IMR-90 (cell line): ENCODE measurements at places on chromosomes 2 and 18.

DNA sequence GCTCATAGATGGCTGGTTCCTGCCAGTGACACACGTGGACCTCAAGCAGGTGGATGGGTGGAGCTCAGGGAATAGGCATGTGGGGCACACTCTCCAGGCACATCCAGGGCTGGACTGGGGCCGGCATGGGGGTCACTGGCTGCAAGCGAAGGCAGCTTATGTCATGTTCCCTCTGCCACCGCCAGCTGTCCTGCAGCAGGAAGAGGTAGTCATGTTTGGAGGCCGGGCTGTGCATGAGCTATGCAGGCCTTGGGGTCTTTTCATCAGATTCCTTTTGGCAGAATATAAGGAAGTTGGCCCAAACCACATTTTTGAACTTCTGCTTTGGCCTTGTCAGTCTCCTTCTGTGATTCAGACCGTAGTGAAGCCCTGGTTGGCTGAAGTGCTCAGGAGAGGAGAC, 61.5 kb downstream of the AGAP1 start:
- peaks cover 6% of the 10 kb centered on the region; the same call in 1 of the 2 replicates for H3K4me1 ChIP-seq
- DNase-seq = no peak
- no peak overlapping the region for H3K27ac ChIP-seq
- H3K27me3 ChIP-seq = no peaks in the 10 kb centered on the region

DNA sequence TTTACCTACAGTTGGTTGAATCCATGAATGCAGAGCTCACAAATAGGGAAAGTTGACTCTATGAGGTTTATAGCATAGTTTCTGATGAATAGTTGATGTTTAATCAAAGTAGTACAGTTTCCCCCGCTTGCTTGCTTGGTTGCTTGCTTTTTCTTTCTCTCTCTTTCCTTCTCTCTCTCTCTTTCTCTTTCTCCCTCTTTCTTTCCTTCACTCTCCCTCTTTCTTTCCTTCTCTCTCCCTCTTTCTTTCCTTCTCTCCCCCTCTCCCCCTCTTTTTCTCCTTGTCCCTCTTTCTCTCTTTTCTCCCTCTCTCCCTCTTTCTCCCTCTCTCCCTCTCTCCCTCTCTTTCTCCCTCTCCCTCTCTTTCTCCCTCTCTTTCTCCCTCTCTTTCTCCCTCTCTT, 999.9 kb upstream of the CELF4 start:
- H3K27ac ChIP-seq = no peak overlapping the region
- H3K4me3 ChIP-seq = no peak overlapping the region
- no peaks in the 10 kb centered on the region for H3K36me3 ChIP-seq
- DNase-seq = no peak

- no peak for DNase-seq
- no peak overlapping the region for H3K4me3 ChIP-seq
- peaks cover 52% of the 10 kb centered on the region for H3K36me3 ChIP-seq
- no peak overlapping the region for H3K27ac ChIP-seq
- no peaks in the 10 kb centered on the region for H3K27me3 ChIP-seq
Observed at GRCh38 chr2:206143451-206143850, 15.8 kb downstream of the NDUFS1 start.

- H3K36me3 ChIP-seq = no peaks in the 10 kb centered on the region
- H3K27me3 ChIP-seq = no peaks in the 10 kb centered on the region
- no peak for DNase-seq
- H3K4me1 ChIP-seq = peaks cover 2% of the 10 kb centered on the region; the same call in 1 of the 2 replicates
- H3K27ac ChIP-seq = no peak overlapping the region
Observed at GRCh38 chr18:3508576-3509549, 58.9 kb downstream of the TGIF1 start.

DNA sequence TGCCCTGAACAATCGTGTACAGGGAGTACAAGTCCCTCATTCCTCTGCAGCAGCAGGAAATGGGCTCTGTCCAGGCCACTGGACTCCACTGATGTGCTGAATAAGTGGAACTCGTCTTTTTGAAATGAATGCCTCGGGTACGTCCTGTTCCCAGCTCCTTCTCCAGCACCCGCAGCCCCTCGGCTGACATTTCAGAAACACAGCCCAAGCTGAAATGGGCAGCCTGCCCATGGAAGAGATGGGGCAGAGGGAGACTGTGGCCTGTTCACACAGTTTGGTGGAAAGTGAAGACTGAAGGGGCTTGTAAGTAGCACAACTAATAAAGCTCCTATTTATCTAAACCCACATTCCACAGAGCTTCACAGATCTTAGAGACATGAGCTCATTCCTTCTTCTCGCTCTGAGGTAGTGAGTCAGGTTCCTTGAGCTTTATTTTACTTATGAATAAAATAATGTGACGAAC, 498.6 kb downstream of the TXNL1 start:
- DNase-seq = peak; percentile 95
- no peak overlapping the region for H3K4me3 ChIP-seq
- H3K36me3 ChIP-seq = no peaks in the 10 kb centered on the region
- peak overlapping the region; percentile 82 for H3K27ac ChIP-seq
- H3K27me3 ChIP-seq = no peaks in the 10 kb centered on the region

DNA sequence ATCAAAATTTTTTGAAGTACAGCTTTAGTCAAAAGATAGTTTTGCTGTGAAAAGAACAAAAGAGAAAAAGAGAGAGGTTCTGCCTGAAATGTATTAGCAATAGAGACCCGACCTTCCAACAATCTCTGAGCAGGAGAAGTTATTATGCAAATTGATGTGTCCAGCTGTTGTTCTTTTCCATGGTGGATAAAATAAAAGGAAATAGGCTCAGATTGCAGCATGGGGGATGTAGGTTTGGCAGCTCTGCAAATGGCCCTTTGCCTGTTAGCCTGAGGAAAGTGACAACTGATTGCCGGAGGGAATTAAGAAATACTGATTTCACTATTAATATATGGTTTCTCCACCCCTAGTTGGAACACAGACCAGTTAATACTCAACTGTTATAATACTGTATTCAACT, 1283.2 kb upstream of the NXPH2 start:
- DNase-seq = no peak
- no peaks in the 10 kb centered on the region for H3K27me3 ChIP-seq
- H3K4me3 ChIP-seq = no peak overlapping the region
- no peaks in the 10 kb centered on the region for H3K36me3 ChIP-seq

DNA sequence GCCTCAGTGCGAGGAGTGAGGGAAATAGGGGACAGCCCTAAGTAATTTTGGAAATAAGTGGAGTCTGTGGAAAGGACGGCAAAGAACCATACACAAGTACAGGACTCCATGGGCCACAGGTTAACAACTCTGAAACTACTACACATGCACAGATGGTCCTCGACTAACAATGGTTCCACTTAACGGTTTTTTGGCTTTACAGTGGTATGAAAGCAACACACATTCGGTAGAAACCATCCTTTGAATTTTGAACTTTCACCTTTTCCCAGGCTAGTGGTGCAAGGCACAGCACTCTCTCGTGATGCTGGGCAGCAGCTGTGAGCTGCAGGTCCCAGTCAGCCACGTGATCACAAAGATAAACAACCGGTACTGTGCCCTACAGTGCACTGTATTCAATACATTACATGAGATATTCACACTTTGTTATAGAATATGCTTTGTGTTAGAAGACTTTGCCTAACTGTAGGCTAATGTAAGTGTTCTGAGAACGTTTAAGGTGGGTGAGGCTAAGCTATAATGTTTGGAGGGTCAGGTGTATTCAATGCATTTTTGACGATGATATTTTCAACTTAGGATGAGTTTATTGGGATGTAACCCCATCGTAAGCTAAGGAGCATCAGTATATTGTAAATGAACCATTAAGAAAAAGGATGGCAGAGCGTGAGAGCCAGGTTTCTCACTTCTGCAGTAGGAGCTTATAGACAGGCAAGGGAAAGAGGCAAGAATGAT, 44.6 kb downstream of the TBC1D8 start:
- DNase-seq = peak; percentile 1
- no peaks in the 10 kb centered on the region; the same call in 1 of the 2 replicates for H3K27me3 ChIP-seq
- no peak overlapping the region for H3K27ac ChIP-seq

GRCh38 chr2:120908314-120908975, 172.8 kb downstream of the GLI2 start:
- DNase-seq = peak; percentile 18
- H3K27me3 ChIP-seq = no peaks in the 10 kb centered on the region
- H3K4me1 ChIP-seq = peaks cover 31% of the 10 kb centered on the region
- no peak overlapping the region for H3K4me3 ChIP-seq
- H3K36me3 ChIP-seq = no peaks in the 10 kb centered on the region; the same call in none of the 2 replicates
- H3K27ac ChIP-seq = no peak overlapping the region

- H3K27me3 ChIP-seq = no peaks in the 10 kb centered on the region
- H3K4me1 ChIP-seq = no peaks in the 10 kb centered on the region
Observed at GRCh38 chr18:4125224-4125623, 329.9 kb downstream of the DLGAP1 start.

- H3K27me3 ChIP-seq = no peaks in the 10 kb centered on the region
- peaks cover 11% of the 10 kb centered on the region for H3K4me1 ChIP-seq
- no peaks in the 10 kb centered on the region for H3K36me3 ChIP-seq
- no peak for DNase-seq
Observed at GRCh38 chr18:22499421-22499820, 81.7 kb upstream of the CTAGE1 start.

DNA sequence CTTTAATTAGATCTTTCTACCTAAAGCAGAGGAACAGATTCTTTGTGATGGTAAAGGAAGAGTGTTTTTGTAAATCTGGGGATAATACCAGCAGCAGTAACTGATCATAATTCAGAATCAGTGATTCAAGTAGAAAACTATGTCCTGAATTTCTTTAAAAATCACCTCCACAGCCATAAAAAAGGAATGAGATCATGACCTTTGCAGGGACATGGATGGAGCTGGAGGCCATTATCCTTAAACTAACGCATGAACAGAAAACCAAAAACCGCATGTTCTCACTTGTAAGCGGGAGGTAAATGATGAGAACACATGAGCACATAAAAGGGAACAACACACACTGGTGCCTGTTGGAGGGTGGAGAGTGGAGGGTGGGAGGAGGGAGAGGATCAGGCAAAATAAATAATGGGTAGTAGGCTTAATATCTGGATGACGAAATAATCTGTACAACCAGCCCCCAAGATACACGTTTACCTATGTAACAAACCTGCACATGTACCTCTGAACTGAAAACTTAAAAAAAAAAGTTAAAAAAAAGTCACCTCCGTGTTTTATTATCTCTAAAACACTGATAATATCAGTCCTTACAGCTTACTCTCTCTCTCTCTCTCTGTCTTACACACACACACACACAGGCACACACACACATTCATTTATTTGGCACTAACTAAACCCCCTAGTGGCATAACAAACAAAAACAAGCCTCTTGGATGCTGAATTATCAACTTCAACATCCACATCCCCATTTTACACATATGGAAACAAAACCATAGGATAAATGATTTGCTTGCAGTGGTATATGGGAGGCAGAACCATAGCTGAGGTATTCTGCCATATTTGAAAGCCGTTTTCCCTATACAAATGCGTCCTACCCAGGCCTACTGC, 1.4 kb downstream of the TM4SF20 start:
- DNase-seq = no peak
- no peaks in the 10 kb centered on the region for H3K36me3 ChIP-seq
- H3K4me3 ChIP-seq = no peak overlapping the region

DNA sequence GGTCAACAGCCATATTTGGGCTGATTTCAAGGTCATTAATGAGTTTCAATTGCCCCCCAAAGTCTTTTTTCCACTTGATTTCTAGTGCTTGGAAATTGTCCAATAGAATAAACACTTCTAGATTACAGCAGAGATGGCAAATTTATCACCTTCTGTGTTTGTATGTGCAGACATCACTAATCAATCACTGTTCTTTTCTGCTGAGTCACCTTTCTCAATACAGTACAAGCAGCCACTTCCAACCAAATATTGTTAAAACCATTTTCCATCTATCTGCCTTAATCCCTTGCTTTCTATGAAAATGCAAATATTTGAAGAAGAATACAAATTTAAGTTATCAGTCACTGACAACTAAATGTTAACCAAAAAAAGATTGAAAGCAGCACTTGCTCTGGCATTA, 40.2 kb upstream of the ZNF521 start:
- no peak overlapping the region for H3K4me3 ChIP-seq
- DNase-seq = no peak
- no peaks in the 10 kb centered on the region for H3K4me1 ChIP-seq
- H3K27me3 ChIP-seq = peaks cover 14% of the 10 kb centered on the region
- no peak overlapping the region for H3K27ac ChIP-seq
- H3K36me3 ChIP-seq = no peaks in the 10 kb centered on the region

GRCh38 chr2:165529130-165529529, 59.6 kb downstream of the CSRNP3 start:
- no peaks in the 10 kb centered on the region for H3K27me3 ChIP-seq
- H3K4me1 ChIP-seq = no peaks in the 10 kb centered on the region
- H3K4me3 ChIP-seq = no peak overlapping the region
- no peak overlapping the region for H3K27ac ChIP-seq
- no peak for DNase-seq
- no peaks in the 10 kb centered on the region for H3K36me3 ChIP-seq

- H3K27me3 ChIP-seq = no peaks in the 10 kb centered on the region
- H3K4me1 ChIP-seq = peaks cover 3% of the 10 kb centered on the region; the same call in 1 of the 2 replicates
- peak; percentile 59 for DNase-seq
- no peak overlapping the region for H3K4me3 ChIP-seq
Observed at GRCh38 chr2:167196461-167197252, 308.4 kb downstream of the XIRP2 start.

GRCh38 chr2:59027320-59027719, 786.2 kb upstream of the FANCL start:
- no peaks in the 10 kb centered on the region for H3K4me1 ChIP-seq
- H3K4me3 ChIP-seq = no peak overlapping the region
- no peaks in the 10 kb centered on the region for H3K27me3 ChIP-seq
- no peak overlapping the region for H3K27ac ChIP-seq
- no peaks in the 10 kb centered on the region for H3K36me3 ChIP-seq

DNA sequence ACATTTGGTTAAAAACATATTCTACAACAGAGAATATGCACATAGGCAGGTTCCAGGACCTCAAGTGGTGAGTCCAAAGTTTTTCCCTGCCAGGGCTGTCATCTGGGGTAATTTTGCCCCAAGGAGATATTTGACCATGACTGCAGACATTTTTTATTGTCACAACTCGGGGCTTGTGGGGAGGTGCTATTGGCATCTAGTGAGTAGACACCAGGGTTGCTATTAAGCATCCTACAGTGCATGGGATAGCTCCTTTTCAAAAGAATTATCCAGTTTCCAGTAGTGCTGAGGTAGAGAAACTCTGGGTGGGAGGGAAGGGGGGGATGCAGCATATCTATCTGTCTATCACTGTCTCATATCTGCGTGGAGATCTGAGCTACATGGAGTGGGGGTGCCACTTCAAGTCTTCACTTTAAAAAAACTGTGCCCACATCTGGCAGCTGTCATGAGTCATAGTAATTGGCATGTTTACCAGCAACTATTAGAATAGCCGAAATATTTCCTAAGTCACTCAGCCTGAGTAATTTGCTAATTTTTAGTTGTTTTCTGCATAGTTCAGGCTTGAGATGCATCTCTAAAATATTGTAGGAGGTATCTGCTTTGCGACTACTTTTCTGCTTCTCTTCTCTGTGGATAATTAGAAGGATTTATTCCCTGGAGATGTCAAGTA, 254.0 kb upstream of the RBMS1 start:
- peaks cover 11% of the 10 kb centered on the region for H3K4me1 ChIP-seq
- no peak overlapping the region for H3K4me3 ChIP-seq
- peak overlapping the region; percentile 20; the same call in 1 of the 2 replicates for H3K27ac ChIP-seq
- no peaks in the 10 kb centered on the region for H3K27me3 ChIP-seq
- peak; percentile 62 for DNase-seq

- no peak overlapping the region for H3K27ac ChIP-seq
- no peaks in the 10 kb centered on the region for H3K36me3 ChIP-seq
- no peak for DNase-seq
- peaks cover 83% of the 10 kb centered on the region for H3K27me3 ChIP-seq
Observed at GRCh38 chr18:12251311-12251710, 2.9 kb upstream of the CIDEA start.

GRCh38 chr2:79630060-79630459, 117.2 kb downstream of the CTNNA2 start:
- no peaks in the 10 kb centered on the region for H3K36me3 ChIP-seq
- H3K27me3 ChIP-seq = no peaks in the 10 kb centered on the region

GRCh38 chr2:159362816-159363251, 76.3 kb upstream of the WDSUB1 start:
- no peak overlapping the region for H3K4me3 ChIP-seq
- H3K27ac ChIP-seq = no peak overlapping the region
- H3K4me1 ChIP-seq = peaks cover 4% of the 10 kb centered on the region; the same call in 1 of the 2 replicates
- DNase-seq = peak; percentile 61
- H3K36me3 ChIP-seq = peaks cover 15% of the 10 kb centered on the region
